Hypothalamus (tissue), 51 donors: ENCODE measurements at places on chromosomes 3 and 15.

- DNase-seq: no peak
Observed at GRCh38 chr15:81265256-81265943, 58.5 kb downstream of the STARD5 start.

DNA sequence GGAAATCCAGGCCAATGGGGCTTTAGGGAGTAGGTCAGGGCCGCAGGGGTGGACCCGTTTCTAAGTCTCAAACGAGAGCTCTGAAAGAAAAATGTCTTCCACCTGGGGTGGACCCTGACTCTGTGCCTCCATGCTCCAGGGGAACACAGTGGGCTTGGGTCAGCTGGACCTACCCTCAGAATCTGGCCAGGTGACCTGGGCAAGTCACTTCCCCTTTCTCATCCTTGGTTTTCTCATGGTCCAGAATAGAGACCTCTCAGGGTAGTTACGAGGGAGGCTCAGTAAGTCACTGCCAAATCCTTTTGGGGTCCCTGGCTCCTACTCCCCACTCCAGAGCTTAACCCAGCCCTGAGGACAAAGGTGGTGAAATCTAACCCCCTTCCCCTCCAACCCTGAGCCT, 25.8 kb downstream of the EFCAB12 start:
- no peak for DNase-seq

DNA sequence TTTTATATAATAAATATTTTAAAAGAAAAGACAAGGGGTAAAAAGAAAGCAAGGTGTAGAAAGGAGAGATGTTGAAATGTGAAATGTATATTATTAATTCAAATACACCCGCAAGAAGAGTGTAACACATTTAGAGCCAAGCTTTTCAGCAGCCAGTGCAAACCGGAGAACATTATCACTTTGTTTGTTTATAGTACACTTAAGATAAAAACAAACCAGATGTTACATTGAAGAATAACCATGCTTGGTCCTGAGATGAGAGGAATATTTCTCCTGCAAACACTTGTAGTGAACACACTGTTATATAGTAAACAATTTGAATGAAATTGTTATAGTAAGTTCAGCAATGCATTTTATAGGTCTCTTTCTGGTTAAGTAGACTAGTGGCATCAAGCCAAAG, 1441.5 kb downstream of the OTOL1 start:
- DNase-seq: no peak

GRCh38 chr3:194277786-194278130, 73.4 kb downstream of the CPN2 start:
- no peak for DNase-seq

DNA sequence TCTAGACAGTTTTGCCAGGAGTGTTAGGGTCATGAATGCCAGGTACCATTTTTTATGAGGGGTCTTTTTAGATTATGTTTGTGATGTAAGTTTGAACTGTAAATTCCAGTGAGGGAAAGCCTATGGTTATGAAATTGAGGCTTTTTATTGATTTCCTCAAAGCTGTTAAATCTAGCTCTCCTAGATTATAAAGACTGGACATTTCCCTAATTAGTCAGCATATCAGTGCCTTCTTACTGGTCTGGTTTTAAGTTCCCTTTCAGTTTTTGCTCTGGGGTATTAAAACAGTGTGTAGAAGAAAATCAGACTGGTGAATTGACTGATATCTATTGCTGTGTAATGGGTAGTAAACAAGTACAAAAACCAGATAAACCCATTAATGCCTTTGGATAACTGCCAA, 39.2 kb downstream of the LRRC49 start:
- no peak for DNase-seq

DNA sequence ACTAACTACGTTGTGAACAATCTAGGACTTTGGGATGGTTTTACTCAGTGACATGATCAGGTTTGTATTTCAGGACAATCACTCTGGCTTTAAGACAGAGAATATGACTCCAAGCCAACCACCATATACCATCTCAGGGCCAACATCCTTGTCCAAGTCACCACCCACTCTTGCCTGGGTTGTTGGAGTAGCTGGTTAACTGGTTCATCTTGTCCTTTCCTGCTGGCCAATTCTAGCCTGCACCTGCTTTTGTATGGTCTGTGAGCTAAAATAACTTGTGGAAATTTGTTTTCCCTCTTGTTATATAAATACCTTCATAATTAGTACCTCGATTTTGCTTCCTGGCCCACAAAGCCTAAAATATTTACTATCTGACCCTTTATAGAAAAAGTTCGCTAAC, 306.8 kb upstream of the STT3B start:
- DNase-seq: no peak

DNA sequence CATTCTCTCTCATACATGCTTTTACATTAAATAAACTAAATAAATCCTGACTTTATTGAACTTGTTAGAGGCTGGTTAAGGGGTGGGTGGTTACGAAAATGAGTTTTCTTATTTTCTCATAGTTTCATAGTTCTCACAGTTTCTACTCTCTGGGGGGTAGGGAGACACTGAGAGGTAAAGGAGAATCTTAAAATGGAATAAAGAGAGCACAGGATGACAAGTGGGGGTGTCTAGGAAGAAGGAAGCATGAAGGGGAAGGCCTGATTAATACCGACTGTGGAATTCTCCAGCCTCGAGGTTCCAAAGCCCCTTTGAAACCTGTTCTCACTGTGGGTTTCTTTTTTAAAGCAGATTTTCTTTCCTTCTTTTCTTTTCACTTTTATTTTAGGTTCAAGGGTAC, 66.4 kb upstream of the TRA2B start:
- no peak for DNase-seq

DNA sequence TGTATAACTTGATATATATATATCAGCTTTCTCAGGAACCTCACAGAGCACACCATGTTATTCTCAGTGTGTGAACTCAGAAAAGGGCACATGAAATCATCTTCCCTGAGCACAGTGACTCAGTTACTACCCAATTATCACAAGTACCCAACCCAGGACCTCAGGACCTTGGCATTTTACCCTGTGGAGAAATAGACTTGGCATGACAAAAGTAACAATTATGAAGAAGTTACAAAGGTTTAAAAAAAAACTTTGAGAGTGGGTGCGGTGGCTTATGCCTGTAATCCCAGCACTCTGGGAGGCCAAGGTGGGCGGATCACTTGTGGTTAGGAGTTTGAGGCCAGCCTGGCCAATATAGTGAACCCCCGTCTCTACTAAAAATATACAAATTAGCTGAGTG, 52.4 kb downstream of the ONECUT1 start:
- no peak for DNase-seq

DNA sequence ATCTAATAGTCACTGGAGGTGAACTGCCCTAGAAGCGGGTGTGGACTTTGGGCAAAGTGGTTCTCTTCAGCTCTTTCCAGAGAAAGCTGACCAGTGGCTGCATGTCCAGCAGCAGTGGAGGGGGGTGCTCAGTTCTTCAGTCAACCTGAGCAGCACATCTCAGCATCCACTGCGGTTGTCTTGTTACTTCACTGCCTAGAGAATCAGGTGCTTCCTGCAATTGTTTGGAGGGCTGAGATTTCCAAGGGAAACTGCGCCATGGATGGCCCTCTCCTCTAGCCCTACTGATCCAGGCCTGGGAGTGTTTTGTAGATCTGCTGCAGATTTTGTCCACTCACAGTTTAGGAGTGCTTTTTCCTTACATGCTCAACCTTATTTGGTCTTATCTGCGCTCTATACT, 65.6 kb upstream of the CFAP161 start:
- DNase-seq: no peak

- no peak for DNase-seq
Observed at GRCh38 chr3:150035301-150035779, 64.6 kb upstream of the PFN2 start.

GRCh38 chr15:95296643-95297042, 1033.9 kb upstream of the NR2F2 start:
- no peak for DNase-seq

DNA sequence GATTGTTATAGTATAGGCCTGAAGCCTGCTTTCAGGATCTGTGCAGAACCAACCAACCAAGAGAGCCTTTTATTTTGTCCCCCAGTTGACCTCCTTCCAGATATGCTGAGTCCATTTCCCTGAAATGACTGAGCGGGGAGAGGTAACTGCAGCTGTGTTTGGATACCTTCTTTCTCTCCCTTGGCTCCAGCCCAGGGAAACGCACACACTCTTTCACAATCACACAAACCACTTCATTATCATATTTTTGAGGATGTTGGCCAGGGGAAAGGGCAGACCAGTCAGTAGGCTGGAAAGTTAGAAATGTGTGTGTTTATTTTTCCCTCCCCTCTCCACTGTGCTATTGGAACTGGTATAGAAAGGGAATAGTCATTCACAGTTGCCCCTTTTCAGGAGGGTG, 417.7 kb upstream of the TBL1XR1 start:
- peak; percentile 37 for DNase-seq

DNA sequence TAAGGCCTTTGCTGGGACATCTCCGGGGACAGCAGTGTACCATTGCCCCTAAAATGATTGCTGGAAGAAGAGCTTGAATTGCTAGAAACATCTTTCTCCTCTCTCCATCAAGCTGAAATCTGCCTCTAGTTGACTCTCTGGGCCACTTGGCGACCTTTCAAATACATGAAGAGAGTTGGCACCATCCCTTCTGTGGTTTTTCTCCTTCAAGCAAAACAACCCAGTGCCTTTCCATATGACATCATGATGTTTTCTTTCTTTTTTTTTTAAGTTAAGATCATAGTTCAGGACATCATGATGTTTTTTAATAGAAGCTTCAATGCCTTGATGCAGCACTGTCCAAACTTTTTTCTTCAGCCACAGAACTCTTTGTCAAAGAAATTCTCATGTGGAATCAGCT, 144.0 kb upstream of the PTPRG start:
- no peak for DNase-seq

DNA sequence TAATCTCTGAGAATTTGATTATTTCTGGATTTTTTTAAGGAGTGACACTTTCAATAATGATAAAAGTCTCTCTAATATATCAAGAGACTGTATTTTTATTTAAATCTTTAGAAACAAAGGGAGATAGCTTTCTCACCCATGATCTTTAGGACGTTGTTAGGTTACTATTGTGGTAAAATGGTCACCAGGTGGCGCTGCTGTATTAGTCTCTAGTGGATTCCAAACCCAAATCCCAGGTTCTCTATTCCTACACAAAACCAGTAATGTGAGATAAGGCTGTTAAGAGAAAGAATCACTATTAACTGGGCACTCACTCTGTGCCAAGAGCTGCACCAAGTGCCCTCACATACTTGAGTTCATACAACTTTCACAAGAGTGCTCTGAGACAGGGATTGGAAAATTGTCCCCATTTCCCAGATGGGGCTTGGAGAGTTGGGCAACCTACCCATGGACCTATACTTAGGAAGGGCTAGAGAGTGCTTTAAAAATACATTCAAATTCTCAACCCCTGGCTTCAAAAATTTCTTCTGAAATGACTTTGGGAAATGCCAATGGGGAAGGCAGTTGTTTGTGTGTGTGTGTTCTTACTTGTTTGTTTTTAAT, 593.4 kb upstream of the TGFBR2 start:
- peak; percentile 1 for DNase-seq

DNA sequence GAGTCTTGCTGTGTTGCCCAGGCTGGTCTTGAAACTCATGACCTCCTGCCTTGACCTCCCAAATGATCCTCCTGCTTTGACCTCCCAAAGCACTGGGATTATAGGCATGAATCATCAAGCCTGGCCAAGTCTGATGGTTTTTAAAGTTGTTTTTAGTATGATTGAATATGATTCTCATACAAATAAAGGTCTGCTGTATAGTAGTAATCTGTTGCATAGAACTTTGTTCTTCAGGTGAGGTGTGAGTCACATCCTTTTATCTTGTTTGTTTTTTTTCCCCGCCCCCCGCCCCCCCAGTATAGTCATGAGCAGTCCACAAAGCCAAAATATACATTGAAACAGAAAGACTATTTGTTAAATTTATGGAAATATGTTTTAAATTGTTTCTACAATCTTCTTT, 39.0 kb downstream of the UBE2E2 start:
- no peak for DNase-seq
